A549 treated with GW870086 at 1 μM for 4 hours (cell line): ENCODE measurements at places on chromosomes 2 and 18. TPM values are rescaled to one million over a fixed set of nuclear protein-coding genes. Genes with fewer than 3 reads are reported as not detected.

The MYO5B gene
- 8.6 to 10.0 TPM (median 8.9 TPM) in 5 replicates for total RNA-seq

The CNGA3 gene
- total RNA-seq = 0.03 to 0.06 TPM in 2 of 5 replicates, not detected in the others

The TFPI gene
- total RNA-seq = 38.7 to 57.3 TPM (median 51.8 TPM) in 5 replicates

The ZNF236 gene
- total RNA-seq = 2.5 to 4.2 TPM (median 2.6 TPM) in 5 replicates

The SMAD2 gene
- 54.4 to 65.5 TPM (median 62.5 TPM) in 5 replicates for total RNA-seq
